ENCODE measurements at places on chromosomes 12 and 14. TPM values are rescaled to one million over a fixed set of nuclear protein-coding genes. Genes with fewer than 3 reads are reported as not detected.
A peak's percentile ranks its signal among the peaks of the same experiment; 100 is the strongest.

- DNase-seq, result no peak
Observed at GRCh38 chr12:49283541-49284429, 11.2 kb upstream of the PRPH start.

DNA sequence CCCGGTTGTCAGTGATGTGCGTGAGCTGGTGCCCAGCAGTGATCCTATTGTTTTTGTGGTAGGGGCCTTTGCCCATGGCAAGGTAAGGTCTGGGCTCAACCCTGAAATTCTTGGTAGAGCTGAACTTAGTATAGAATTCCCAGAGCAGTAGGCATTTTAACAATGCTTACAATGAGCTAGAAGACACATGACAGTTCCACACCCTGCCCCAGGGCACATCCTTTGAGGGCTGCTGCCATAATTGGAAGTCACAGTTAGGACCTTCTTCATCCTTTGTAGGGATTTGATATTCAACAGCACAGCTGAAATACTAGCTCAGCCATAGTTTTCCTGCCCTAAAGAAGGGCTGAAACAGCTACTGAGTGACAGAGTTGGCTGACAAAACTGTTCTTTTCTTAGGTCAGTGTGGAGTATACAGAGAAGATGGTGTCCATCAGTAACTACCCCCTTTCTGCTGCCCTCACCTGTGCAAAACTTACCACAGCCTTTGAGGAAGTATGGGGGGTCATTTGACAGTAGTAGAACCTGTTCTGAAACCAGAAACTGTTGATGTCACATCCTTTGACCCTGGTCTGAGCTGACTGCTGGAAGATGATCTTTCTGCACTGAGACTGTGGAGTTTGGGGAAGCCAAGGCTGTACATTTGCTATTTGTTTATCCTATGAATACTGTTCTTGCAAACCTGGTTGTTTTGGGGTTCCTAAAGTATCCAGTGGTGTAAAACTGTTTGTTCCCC, 4.8 kb downstream of the EMG1 start:
- DNase-seq, result no peak

DNA sequence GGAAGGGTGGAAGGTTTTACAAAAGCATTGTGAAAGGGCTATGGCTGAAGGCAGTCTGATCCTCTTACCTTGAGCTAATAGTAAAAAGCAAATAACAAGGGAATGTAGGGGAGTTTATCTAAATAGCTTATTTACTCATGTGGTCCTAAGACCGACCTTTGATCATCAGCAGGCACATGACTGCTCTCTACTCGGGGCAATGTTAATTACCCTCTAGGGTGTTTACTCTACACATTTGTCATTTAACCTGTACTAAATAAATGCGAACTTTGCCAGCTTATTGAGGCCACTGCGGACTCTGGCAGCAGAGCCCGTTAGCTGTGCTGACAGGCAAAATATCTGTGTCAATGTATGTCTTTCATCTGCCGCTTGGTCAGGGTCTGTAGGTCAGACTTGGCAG, 768.3 kb upstream of the ATXN7L3B start:
- no peak for DNase-seq

DNA sequence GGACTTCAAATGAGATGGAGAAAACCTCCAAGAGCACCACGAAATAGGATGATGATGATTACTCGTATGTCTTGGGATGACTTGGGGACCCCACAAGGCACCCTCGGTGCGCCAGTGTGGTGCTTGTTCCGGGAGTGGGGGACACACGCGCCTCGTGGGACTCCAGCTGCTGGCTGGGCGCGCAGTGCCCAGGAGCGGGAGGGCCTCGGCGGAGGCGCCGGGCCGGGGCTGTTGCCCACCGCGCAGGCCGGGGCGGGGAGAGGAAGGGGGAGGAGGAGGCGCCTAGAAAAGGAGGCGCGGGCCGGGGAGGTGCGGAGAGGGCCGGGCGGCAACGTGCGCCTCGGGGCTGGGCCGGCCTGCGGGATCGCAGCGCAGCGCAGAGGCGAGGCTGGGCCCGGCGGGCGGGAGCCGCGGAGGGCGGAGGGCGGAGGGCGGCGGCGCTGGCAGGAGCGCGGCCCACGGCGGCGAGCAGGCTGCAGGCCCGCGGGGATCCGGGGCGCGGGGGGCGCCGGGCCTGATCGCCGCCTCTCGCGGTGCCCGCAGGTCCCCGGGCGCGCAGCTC, at the start of gene RFLNA:
Gene RFLNA (plus strand): TSS at position 314 of the 562 bp plus-strand sequence. CDS start 337 bp downstream, outside the sequence.
- no peak for DNase-seq

- peak; percentile 91 for DNase-seq
Observed at GRCh38 chr14:52553671-52554575, 1.3 kb downstream of the GPR137C start.

- DNase-seq, result no peak
Observed at GRCh38 chr14:84409435-84409834, 1120.5 kb upstream of the FLRT2 start.

DNA sequence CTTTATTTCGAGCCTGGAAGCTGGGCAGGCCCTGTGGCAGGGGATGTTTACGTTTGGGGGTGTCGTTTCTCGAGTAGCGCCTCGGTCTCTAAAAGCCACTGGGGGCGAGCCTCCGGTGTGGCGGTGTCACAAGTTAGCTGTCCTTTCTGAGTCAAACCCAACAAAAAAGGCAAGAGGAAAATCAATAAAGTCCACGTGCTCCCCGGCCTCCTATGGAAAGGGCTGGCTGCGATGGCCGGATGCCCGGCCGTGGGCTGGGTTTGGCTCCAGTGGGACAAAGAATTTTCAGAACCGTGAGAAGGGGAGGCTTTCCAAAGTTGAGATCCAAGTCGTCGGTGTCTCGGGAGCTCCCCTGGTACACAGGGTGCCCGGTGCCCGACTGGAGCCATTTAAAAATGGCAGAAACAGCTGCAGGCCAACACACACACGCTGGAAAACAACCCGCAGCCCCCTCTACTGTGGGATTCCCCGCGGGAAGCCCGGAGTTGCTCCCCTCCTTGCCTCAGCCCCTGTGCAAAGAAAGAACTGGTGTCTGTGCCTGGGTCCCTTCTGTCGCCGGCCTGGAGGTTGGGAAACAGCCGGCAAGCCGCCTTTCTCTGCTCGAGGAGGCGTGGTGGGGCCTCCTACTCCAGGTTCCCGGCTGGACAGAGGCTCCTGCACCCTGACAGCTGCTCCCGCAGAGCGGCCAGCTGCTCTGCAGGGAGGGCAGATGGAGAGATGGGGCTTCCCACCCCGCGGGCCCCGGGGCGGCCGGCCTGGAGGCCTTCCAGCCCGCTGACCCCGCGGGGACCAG, 1.9 kb downstream of the BCL7A start:
- DNase-seq, result peak; percentile 85

The DLGAP5 gene
- 2.0 TPM for total RNA-seq

The PXN gene
- 37.2 TPM for total RNA-seq
